ENCODE measurements at places on chromosomes 2 and 18.

DNA sequence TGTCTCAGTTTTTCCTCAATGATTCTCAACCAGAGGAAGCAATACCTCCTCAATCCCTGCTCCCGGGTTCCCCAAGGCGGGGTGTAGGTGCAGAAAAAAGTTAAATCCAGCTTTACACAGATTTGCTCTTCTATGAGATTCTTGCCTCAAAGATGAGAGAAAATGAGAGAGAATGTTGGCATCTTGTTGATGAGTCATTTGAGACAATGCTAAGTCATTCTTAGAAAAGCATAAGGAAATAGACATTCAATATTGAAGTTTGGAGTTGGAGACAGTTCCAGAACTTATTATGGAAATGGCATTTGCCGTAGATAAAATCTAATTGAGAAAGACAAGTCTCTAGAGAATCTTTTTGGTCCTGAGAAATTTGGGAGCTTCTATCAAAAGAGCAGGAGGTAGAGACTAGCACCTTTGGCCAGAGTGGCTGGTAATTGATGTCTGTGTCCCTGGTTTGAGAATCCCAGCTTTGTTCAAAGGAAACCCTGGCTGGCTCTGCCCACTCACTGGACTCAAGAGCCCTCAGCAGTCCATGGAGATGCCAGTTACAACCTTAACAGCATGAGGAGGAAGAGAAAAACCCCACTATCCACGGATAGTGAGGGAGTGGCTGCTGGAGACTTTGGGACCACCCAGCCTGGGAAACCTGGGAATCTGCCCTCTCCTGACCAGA is 181.2 kb downstream of the FAM124B start:
- DNase-seq: no peak

- DNase-seq: no peak
Measured at GRCh38 chr2:55782528-55783173, 89.0 kb upstream of the PNPT1 start.

- DNase-seq: no peak
Measured at GRCh38 chr18:76373297-76373696, 121.7 kb downstream of the ZNF516 start.

DNA sequence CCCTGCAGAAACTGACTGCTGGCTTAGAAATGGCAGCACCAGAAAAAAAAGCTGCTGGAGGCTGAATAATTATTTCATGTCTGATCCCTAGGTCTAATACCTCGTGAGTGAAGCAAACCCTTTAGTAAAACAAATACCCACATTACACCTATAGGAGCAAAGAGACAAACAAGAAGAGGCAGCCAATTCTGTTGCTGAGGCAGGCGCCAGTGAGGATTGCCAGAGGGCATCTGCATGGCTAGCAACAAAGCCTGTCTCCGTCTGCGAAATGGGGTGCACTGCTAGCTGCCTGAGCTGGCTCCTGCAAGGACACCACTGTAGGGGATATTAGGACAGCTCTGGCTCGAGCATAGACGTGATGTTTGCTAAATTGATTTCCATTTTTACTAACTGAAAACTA is 509.7 kb downstream of the TDRD15 start:
- no peak for DNase-seq

DNA sequence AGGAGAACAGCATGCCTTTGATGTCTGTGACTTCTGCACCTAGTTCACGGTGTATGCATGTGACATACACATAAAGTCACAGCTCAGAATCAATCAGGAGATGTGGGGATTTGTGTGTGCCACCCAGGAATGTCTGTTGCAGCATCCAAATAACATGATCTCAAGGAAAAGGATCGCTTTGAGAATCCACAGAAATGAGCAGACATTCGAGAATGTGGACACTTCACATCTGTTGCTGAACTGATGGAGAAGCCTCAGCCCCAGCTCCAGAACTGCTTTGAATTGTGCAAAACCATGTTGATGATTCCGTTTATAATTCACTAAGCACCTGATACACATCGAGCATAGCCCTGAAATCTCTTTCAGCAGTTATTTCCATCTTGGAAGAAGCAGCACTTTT is 208.6 kb downstream of the CMPK2 start:
- DNase-seq: no peak

DNA sequence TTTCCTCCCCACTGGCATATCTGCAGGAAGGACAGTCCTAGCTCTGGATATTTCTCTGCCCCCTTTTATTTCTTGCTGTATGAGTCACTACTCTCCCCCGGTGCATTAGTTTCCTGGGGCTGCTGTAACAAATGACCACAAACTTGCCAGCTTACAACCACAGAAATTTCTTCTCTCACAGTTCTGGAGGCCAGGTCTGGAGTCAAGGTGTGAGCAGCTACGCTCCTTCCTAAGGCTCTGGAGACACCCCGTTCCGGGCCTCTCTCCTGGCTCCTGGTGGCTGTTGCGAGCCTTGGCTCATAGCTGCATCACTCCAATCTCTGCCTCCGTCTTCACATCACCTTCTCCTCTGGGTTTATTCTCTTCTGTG is 34.1 kb downstream of the PTPRM start:
- no peak for DNase-seq

DNA sequence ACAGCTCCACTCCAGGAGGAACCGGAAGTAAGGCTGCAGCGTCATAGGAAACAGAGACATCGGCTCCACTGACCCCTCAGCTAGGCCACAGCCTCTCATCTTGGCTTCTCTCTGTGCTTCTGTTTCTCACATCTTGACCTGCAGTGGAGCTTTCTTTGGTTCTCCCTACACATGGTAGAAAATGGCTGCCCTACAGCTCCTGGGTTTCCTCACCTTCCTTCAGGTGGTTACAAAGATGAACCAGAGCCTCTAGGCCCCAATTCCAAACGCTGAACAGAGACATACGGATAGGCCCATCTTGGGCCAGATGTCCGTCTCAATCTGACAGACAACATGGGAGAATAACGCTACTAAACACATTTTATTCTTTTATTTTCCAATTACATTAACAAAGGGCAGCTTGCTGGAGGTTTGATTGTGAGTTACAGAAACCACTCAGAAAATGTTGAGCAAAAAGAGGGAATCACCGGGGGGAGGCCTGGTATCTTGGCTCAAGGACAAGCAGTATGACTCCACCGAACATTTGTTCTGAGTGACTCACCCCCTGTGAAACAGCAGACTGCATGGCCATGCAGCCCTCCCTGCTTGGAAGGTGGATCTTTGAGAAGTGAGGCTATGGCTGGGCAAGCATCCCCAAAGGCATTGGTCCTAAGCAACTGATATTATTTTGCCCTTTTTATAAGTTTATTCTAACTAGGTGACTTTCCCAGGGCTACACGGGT is 303.5 kb downstream of the CDCA7 start:
- DNase-seq: no peak

DNA sequence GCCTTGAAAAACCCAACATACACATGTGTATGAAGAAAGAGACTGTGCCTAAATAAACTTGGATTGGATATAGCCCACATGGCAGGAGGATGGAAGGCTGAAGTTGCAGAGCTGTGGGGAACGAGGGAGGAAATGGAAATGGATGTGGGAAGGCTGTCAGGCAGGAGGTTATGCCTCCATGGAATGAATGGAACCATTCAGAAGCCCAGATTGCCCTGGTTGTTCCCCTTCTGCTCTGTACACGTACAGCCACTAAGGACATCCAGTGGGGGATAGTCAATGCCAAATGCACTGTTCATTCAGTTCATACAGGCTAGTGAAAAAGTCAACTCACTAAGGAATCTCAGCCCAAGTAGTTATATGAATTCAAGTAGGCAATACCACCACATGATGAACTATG is 463.7 kb downstream of the TNS1 start:
- DNase-seq: no peak

DNA sequence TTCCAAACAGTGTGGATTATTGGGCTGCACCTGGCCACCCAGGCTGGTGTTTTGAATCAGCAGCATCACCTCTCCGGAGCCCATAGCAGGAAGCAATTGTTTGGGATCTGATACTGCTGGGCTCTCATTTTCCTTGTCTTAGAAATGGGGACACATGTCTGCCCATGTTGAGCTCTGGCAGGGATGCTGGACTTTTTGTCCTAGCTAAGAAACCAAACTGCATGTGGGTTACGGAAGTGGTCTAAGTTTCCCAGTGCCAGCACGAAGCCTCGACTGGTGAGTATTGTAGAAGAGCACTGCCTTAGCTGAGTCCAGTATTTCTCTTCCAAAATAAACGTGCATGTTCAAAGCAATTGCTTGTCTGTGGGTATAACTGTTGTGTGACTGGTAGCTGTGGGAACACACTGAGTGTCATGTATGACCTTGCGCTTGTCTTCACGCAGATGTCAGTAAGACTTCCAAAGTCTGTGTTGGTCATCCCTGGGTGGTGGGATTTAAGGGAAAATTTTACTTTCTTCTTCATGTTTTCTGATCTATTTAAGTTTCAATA is 43.6 kb downstream of the SH3RF3 start:
- no peak for DNase-seq

DNA sequence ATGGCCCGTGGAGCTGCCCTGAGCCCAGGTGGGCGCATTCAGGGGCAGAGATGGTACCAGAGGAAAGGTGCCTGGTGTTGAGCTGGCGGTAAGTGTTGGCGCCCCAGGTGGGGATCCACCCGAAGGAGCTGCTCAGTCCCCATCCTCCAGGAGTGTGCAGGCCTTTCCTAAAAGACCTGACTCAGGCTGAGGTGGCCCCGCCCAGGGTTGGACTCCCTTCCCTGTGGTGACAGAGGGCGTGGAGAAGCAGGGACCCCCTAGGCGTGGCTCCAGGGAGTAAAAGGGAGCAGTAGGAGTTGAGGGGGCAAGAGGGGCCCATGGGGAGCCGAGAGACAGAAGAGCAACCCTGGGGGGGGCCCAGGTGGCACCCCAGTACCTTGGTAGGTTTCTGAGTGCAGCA is 2.4 kb downstream of the OXER1 start:
- DNase-seq: no peak

- no peak for DNase-seq
Measured at GRCh38 chr2:102117472-102117858, 25.1 kb upstream of the IL1R1 start.

GRCh38 chr18:63083020-63083531 is 236.5 kb downstream of the BCL2 start:
- DNase-seq: no peak

DNA sequence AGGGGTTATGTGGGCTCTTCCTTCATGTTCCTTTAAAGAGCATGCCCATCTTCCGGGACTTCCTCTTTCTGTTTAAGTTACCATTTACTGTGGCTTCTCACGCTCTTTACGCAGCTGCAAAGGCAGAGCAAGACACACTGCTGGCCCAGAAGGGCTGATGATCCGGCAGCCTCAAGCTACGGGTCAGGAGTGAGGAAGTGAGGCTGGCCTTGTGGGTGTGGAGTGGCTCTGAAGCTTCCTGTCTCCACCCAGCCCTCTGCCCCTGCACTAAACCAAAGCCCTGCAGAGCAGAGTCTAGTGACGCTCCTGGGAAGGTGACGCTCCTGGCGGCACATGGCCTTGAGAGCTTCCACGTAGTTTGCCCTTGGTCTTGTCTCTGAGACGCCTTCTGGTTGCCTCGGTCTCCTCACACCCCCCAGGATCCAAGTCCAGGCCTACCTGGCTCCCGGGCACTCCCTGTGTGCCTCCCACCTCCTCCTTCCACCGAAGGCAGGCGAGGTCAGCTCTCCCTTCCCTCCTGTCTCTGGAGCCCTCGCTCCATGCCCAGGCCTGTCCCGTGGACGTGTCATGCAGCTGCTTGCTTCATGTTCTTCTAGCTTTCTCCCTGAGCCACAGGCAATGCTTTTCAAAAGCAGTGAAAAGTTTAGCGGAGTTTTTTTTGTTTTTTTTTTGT is 50.3 kb downstream of the ARL4C start:
- DNase-seq: peak; percentile 94

DNA sequence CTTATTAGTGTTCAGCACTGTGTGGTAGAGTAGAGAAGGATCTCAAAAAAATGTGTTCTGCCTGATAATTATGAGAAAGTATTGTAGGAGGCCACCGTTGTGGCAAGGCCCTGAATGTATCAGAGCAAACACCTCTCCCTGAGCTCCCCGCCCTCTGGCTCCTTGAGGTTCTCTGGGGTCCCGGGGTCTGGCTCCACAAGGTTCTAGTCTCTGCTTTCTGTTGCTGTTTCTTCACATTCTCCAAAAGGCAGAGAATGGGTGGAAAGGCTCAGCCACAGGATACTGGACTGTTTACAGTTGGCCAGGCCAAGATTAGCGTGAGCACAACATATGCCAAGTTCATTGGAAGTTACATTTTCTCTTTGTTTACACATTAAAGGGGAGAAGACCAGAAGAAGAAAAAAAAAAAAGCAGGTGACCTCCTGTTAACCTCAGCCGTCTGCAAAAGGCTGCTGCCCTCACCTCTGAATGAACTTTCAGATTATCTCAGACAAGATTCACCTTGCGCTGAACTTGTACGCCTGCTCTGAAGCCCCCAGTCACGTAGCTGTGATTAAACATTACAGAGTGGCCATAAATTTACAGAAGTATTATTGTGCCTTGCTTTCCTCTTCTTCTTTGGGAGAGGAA is 56.6 kb upstream of the CYP26B1 start:
- no peak for DNase-seq

DNA sequence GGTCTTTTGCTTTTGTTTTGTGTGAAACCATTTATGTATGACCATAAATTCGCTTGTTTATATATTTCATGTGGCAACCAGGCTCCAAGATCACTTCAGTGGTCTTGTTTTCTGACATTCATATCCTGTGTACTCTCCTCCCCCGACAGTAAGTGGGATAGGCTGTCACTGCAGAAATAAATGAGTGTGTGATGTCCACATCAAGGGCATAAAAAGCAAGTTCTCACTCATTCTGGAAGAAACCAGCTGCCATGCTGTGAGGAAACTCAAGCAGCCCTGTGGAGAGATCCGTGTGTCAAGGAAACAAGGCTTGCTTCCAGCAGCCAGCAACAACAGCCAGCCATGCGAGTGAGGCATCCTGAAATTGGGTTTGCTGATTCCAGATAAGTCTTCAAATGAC is 39.2 kb upstream of the GNAL start:
- no peak for DNase-seq

DNA sequence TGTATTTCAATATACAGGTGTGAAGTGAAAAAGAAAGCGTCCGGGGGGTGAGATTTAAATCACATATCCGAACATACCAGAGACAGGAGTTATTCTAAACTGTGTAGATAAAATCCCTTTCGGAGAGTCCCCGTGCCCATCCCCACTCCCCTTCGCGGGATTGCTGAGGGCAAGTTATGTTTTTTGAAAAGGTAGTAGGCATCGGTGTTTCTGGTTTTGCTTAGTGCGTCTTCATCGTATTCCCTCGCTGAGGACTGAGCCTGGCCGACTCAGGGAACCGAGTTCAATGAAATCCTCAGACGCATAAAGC is 583.4 kb downstream of the ZEB2 start:
- no peak for DNase-seq

GRCh38 chr18:48889115-48889941 is 61.4 kb downstream of the SMAD7 start:
- DNase-seq: no peak
